CD4-positive, alpha-beta T cell treated with Interleukin-15 for 4 hours (primary cell): ENCODE measurements at places on chromosomes 5 and 9.
A peak's percentile ranks its signal among the peaks of the same experiment; 100 is the strongest.

DNA sequence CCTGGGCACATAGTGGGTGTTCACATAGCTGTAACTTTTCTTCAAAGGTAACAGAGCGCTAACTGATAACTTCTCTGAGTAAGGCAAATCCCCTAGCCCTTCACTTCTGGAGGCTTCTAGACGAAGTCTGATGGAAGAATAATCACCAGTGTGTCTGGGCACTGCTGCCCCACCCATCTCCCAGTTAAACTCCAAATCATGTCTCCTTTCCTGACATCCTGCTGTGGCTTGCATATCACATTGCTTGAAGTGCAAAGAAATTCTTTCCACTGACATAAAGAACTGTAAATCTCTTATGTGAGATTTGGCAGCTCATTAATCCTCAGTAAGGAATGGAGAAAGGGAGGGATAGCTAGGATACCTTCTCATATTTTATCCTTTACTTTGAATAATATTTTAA, 74.6 kb downstream of the MARCHF11 start:
- DNase-seq, result no peak

- DNase-seq, result no peak
Observed at GRCh38 chr5:74094096-74094781, 468.2 kb downstream of the ARHGEF28 start.

GRCh38 chr9:136712690-136713544, 545 bp downstream of the DIPK1B start:
- no peak for DNase-seq

DNA sequence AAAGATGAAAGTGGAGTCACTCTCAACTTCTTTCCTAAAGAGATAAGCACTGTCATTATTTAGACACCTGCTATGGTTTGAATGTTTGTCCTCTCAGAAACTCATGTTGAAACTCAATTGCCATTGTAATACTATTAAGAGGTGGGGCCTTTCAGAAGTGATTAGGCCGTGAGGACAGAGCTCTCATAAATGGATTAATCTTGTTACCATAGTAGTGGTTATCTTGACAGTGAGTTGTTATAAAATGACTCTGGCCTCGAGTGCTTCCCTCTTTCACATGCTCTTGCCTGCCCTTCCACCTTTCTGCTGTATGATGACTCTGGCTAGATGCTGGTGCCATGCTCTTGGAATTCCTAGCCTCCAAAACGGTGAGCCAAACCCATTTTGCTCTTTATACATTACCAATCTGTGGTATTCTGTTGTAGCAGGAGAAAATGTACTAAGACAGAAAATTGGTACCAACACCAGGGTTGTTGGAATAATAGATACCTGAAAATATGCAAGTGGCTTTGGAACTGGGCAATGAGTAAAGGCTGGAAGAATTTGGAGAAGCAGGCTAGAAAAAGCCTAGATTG, 38.0 kb downstream of the GDA start:
- DNase-seq, result no peak

- DNase-seq, result no peak
Observed at GRCh38 chr9:91954841-91955471, 4.9 kb upstream of the ROR2 start.

GRCh38 chr5:79811081-79811480, 121.4 kb downstream of the CMYA5 start:
- DNase-seq, result no peak

DNA sequence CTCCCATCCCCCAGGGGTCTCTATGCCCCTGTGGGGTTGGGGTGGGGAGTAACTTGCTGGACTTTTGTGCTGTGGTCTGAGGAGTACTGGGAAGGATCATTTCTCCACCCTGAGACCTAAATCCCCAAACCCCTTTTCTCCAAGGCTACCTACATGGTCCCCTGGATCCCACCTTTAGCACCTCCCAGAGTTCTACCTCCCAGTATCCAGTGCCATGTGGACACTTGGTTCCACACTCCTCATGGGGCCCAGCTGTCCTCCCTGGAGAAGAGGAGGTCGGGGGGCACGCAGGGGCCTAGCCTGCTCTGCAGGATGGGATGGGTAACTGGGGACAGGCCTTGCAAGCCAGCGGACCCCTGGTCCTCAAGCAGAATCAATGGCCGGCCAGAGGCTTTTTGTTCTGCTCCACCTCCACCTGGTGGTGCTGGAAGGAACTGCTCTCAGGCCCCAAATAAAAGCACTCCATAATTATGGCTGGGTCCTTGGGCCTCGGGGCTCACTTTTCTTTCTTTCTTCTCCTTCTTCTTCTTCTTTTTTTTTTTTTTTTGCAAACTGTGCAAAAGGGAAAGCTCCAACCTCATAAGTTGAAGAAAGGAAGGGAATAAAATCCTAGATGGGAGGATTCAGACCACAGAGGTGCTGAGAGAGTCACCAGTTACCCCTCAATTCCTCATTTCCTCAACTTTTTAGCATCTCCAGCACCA, 68.4 kb downstream of the PSD2 start:
- DNase-seq, result peak; percentile 54

DNA sequence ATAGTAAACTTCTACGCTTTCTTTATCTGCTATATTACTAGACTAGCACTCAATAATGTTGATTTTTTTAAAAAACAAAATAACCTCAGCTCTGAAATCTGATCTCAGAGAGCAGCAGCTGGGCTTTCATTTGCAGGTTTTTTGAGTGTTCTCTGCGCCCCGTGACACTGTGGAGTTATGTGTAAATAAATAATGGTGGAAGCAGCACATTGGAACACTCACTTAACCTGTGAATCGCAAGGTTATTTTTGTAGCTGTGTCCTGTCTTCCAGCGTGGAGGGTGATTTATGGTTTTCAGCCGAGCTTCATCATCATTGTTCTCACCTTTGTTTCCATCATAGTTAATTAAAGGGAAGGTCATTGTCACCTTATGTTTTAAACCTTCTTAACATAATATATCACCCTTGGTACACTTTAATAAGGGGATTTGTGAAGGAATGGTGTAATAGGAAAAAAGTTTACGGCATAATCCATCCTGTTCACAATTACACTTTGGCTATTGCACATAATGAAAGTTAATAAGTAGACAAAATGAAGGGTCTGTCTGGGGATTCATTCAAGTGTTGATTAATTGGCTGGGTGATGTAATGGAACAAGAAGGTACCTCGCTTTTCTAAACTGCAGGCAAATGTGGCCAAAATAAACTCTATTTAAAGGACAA, 493.3 kb upstream of the ADAMTS16 start:
- no peak for DNase-seq

GRCh38 chr5:139178935-139179334, 19.2 kb downstream of the SIL1 start:
- no peak for DNase-seq
